ENCODE measurements at places on chromosomes 12 and 14. TPM values are rescaled to one million over a fixed set of nuclear protein-coding genes. Genes with fewer than 3 reads are reported as not detected.

GRCh38 chr12:18723752-18724151 lies 14.1 kb downstream of the PLCZ1 start:
- no peak for DNase-seq

DNA sequence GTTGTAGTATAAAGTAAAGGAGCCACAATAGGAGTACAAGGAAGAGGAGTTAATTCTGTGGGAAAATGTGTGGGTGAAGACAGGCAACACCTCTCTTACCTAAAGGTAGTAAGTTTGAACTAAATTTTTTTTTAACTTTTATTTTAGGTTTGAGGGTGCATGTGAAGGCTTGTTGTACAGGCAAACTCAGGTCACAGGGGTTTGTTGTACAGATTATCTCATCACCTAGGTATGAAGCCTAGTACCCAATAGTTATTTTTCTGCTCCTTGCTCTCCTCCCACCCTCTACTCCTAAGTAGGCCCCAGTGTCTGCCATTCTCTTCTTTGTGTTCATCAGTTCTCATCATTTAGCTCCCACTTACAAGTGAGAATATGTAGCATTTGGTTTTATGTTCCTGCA lies 70.5 kb downstream of the DNAI7 start:
- no peak for DNase-seq

DNA sequence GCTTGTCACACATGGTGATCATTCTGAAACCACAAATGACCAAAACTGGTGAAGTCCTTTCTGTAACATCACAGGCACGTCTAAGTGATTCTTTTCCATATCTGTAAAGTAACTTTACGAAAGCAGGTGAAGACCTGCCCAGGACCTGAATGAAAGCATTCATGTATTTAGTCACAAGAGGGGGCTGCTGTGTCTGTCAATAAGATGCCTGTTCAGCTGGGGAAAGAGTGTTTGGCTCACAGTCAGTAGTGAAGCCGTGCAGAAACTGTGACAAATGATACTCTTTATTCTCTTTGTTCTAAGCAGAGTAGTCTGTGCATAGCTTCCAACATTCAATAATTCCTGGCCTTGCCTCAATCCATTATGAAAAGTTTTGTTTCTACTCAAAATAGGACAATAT lies 373.5 kb upstream of the OR4E1 start:
- DNase-seq: peak; percentile 41

DNA sequence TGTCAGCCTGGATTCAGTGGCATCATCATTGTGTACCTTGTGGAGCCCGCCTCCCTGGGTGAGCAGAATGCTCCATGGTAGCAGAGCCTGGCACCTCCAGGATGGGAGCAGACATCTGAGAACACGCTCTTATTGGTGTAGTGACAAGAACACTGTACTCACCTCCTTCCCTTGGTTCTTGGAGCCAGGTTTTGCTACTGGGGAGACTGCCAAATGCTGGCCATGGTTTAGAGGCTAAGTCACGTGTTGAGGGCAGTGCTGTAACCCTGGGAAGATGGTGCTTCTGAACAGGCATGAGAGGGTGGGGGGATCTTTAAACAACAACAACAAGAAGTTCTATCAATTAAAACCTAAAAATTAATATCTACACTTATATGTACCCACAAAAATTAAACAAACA lies 47.6 kb upstream of the ASPG start:
- DNase-seq: no peak

DNA sequence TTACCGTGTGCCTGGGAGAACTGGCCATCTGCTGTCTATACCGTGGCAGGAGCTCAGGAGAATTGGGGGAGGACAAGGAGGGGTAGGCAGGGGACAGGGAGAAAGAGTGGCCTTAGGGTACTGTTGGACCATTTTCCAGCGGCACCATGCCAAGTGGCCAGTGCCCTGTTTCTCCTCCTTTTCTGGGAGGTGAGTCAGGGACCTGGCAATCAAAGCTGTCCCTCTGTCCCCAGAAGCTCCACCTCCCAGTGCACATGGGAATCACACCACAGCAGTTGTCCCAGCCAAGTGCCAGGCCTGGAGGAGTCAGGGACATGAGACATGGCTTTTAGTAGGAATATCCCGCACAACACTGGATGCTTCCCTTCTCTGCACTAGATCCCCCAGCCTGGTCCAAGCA lies 118.0 kb downstream of the GCH1 start:
- no peak for DNase-seq

DNA sequence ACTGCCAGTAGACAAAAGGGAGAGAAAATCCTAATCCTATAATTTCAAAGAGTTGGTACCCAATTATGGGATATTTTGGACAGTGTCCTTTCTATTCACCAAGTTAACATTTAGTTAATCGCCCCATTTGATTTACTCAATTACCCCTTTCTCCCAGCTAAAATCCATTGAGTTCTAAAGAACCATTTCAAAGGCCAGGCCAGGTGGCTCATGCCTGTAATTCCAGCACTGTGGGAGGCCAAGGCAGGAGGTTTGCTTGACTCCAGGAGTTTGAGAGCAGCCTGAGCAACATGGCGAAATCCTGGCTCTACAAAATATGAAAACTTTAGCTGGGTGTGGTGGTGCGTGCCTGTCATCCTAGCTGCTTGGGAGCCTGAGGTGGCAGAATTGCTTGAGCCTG lies 5.5 kb upstream of the GPR19 start:
- no peak for DNase-seq

GRCh38 chr12:106386813-106387535 lies 29.4 kb downstream of the POLR3B start:
- no peak for DNase-seq

DNA sequence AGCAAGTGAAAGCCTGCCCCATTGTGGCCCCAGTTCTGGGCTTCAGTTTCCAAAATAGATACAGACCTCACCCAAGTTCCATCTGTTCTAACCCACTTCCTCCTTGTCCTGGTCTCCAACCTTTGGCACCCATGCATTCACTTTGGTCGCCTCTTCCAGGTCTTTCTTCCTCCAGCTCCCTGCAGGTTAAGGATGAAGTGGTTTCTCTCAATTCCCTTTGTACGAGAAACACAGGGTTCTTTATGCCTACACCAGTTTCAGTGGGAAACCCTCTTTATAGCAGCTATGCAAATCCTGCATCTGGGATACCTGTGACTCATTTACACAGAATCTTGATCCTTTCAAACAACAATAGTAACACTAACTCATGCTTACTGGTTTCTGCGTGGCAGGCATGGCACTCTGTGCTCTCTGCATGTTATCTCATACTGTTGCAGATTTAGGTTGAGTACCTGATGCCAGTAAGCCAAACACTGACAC lies 110.6 kb upstream of the AMIGO2 start:
- DNase-seq: no peak

DNA sequence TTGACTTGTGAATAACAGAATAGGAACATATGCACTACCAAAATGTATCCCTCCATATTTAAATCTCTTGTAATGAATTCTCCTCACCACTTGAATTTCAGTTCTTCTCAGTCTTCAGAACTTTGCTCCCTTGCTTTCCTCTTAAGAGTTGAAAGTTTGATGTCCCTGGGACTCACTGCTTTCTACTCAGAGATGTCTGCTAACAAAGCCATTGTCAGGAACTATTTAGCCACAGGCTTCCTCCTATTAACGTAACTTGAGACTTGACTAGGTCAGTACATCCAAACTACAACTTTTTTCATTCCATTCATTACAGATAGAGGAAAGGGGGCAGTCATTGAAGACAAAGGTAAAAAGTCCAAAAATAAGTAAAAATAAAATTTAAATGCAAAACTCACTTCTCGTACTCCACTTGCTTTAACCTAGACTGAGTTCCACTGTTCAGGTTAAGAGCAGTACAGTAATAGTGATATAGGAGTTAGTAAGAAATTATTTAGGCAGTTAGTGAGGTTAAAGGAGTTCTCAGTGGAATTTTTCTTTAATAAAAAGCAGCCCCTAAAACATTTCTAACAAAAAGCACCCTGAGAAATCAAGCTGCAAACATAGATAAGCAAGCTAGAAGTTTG lies 364.2 kb downstream of the SOX5 start:
- no peak for DNase-seq

DNA sequence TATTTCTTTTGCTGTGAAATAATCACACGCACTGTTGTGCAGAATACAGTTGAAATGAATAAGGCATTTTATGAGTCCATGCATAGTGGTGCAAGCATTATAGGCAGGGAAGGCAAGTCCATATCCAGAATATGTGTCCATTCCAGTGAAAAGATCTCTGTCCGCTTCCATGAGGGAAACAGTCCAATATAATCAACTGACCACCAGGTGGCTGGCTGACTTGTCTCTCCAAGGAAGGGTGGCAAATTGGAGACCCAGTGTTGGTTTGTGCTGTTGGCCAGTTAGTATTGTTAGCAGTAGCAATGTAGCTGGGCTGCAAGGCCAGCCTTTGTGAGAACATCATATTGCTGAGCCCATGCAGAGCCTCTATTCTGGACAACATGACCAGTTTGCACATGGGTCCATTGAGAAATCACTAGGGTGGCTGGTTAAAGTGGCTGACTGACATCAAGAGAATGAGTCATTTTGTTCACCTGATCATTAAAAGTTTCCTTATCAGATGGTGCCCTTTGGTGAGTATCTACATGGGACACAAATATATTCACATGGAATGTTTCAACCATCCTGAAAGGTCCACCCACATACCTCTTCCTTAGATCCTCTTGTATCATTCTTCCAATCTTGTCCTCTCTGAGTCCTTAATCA lies 17.3 kb upstream of the YAF2 start:
- no peak for DNase-seq

DNA sequence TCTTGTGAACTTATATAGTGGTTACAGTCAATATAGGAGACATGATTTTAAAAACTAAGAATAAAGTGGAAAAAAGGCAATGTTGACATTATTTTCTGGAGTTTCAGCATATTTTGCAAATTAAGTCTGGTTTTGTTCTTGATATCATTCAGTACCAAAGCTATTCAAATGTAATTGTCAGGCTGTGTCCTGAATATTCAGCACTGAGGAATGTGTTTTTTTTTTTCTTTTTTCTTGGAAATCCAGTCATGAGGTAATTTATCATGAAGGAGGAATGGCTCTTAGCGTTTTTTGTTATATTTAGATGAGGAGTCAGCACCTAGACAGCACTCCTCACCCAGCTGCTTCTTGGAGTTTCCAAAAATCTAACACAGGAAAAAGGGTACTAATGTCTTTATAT lies 225.5 kb downstream of the CCDC91 start:
- DNase-seq: peak; percentile 1

- DNase-seq: peak; percentile 2
Measured at GRCh38 chr12:102543494-102544485, 63.4 kb upstream of the IGF1 start.

DNA sequence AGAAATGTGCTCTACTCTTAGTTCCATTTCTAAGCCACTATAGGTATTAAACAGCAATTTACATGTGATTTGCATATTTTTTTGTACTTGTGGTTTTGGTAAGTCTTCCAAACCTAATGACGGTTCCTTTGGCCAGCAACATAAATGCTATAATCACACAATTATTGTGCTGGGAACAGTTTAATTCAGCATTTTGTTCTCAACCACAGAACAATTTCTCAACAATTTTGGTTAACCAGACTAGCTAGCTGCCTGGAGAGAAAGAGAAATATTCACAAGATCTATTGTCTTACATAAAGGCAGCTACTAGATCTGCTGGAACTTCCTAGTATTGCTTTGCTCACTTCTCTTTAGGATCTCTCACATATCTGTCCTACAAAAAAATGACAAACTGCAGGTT lies 265.3 kb downstream of the SOX5 start:
- DNase-seq: no peak

GRCh38 chr12:105765053-105766014 lies 373.4 kb downstream of the NUAK1 start:
- no peak for DNase-seq

DNA sequence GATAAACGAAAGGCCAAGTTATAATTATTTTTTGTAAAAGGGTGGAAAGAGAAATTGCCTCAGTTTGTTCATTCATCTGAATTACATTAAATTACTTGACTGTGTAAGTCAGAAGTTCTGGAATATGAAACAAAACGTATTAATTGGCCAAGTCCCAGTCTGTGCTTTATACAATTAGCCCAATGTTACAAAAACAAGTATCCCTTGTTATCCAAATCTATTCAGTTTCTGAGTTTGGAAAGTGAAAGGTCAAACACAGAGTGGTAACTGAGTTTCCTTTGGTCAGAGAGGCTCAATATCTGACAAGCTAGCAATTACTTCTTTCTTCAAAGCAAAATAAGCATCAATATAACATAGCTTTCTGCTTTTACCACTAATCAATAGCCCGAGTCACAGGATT lies 62.6 kb downstream of the SPPL3 start:
- DNase-seq: no peak

DNA sequence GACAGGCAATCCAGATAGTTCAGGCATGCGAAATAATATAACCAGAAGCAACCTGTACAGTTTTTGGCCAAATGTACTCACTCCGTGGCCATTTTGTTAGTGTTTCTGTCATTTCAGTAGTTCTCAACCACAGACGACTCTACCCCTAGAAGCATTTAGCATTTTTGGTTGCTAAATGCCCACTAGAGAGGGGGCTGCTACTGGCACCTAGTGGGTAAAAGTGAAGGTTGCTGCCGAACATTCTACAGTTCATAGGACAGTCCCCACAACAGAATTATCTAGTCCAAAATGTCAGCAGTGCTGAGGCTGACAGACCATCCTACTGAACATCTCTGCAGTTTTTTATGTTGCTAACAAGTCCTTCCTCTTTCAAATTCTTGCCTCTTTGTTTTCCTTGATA lies 107.4 kb downstream of the TSHR start:
- peak; percentile 0 for DNase-seq

DNA sequence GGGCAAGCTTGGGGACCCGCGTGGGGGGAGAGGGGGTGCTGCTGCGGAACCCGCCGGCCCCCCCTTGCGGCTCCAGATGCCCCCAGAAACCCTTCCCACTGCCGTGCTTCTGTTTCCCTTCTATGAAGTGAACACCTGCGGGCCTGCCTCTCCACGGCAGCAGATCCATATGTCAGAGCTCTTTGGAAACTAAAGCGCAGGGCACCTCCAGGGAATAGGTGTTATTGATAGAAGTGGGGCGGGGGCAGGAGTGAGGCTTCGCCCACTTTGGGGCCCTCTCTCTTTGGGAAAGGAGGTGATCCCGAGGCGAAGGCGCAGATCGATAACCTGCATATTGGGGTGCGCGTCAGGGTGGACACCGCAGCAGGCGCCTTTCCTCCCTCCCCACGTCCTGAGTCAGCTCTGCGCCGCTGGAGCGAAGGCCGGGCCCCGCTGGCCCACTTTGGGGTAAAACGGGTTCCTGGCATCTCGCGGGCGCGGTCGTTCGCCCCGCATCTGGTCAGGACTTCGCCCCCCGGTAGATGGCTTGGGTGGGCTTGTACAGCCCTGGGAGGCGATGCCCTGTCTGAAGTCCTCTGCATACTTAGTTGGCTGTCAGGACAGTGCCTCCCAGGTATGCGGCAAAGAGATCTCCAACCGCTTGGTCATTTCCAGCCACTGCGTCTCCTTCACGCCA lies 524 bp downstream of the KMT5A start:
- DNase-seq: peak; percentile 33

- no peak for DNase-seq
Measured at GRCh38 chr12:93762912-93763553, 85.9 kb downstream of the CRADD start.

- DNase-seq: no peak
Measured at GRCh38 chr14:66101662-66102061, 384.5 kb upstream of the CCDC196 start.

Gene KRT6A
- total RNA-seq: 1.9 TPM

Gene POTEM
- not detected for total RNA-seq

Gene SALL2
- total RNA-seq: 2.3 TPM

Gene NXPH4
- total RNA-seq: 0.51 TPM

Gene JPH4
- total RNA-seq: not detected

Gene PRORP
- 39.8 TPM for total RNA-seq

Gene BCL11B
- 0.05 TPM for total RNA-seq
